ENCODE measurements at places on chromosomes 2 and 18. TPM values are rescaled to one million over a fixed set of nuclear protein-coding genes. Genes with fewer than 3 reads are reported as not detected.

- no peak for DNase-seq
Observed at GRCh38 chr2:28749526-28749925, 2.1 kb upstream of the PPP1CB start.

DNA sequence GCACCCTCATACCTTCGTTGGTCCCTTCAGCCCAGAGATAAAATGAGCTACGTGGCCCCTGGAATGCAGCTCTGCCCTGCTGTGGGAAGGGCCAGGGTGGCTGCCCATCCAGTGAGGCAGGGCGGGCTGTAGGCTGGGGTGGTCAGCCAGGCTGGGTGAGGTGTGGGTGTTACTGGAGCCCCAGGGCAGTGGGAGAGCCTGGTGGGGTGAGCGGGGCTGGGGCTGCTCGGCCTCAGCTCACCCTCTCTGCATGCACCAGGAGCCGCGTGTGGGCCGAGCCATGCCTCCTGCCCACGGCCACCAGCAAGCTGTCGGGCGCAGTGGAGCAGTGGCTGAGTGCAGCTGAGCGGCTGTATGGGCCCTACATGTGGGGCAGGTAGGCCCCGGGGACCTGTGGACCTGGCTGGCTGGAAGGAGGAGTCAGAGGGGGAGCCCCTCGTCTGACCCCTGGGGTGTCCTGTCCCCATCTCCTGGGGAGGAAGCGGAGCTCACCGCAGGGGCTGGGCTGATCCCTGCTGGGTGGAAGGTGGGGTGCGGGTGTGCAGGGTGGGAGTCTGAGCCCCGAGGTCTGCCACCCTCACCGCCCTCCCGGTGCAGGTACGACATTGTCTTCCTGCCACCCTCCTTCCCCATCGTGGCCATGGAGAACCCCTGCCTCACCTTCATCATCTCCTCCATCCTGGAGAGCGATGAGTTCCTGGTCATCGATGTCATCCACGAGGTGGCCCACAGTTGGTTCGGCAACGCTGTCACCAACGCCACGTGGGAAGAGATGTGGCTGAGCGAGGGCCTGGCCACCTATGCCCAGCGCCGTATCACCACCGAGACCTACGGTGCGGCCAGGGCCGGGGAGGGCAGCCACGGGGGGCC lies 5.5 kb downstream of the RNPEPL1 start:
- no peak for DNase-seq

GRCh38 chr2:23449831-23450331 lies 64.9 kb downstream of the KLHL29 start:
- no peak for DNase-seq

- DNase-seq: no peak
Observed at GRCh38 chr2:238104226-238104690, 4.1 kb downstream of the ESPNL start.

GRCh38 chr18:8744038-8744437 lies 38.7 kb downstream of the MTCL1 start:
- no peak for DNase-seq

KIF5C gene
- total RNA-seq: 58.1 TPM
